ENCODE measurements at places on chromosomes 12 and 14.

DNA sequence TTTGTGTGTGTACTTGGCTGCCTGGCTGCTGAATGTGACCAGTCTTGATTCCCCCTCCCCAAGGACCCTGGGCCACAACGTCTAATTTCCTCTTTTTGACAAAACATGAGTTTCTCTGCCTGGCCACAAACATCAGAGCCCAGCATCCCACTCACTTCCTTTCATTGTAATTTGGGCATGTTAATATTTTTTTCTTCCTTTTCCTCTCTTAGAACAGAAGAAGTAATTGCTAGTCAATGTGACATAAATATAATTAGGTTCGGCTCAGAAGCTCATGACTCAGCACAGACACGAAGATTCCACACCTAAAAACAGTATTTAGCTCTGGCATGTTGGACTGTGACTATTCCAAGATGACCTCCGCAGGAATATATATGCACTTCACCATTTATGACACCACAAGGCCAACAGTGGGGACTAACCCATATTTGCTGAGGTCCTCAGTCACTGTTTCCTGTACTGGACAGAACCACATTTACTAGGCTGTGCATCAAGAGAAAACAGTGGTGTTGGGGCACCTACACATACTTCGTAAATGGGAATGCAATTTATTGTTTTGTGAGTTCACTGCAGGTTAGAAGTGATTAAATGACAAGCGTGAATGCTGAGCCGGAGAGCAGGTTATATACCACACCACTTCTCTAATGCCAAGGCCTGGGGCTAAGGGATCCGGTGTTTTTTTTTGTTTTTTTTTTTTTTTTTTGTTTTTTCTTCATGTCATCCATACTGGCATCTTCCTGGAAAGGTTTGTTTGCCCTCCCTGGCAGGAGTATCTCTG is 4.2 kb downstream of the GSG1 start:
- DNase-seq = no peak

GRCh38 chr12:113497693-113498092 is 26.0 kb upstream of the LHX5 start:
- no peak for DNase-seq

DNA sequence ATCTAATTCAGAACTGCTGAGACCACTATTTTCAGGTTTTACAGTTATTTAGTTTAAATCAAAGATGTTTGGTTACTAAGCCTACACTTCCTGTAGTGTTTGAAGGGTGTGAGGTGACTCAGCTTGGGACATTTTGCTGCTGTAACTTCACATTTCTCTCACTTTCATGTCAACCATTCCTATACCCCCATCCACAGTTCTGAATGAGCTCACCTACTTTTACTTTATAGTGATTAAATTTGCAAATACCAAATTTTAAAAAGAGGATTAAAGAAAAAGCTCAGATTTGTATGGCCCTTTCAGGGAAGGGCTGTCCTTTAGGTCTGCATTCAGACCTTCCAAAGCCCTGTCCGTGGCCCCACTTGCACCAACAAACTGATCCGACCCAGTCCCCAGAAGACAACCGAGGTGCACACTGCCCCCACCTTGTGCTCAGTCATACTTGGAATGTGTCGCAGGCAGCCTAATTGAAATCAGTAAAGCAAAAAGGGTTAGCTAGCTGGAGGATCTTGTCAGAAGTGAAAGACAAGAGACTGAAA is 174.4 kb downstream of the MON2 start:
- DNase-seq = peak; percentile 9

DNA sequence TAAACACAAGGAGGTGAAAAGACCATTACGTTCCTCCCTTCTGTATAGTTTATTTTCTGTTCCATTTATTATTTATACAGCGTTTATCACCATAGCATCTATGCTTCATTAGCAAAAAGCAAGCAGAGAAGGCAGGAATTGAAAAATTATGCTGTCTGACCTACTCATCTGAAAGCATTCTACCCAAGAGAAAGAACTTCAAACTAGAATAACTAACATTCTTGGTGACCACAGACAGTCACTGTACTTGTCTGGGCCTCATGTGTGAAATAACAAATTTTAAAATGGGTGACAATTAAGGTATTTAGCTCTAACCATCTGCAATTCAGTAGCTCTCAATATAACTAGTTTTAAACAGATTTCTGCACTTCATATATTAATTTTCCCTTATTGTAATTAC is 29.3 kb upstream of the PDE3A start:
- no peak for DNase-seq

DNA sequence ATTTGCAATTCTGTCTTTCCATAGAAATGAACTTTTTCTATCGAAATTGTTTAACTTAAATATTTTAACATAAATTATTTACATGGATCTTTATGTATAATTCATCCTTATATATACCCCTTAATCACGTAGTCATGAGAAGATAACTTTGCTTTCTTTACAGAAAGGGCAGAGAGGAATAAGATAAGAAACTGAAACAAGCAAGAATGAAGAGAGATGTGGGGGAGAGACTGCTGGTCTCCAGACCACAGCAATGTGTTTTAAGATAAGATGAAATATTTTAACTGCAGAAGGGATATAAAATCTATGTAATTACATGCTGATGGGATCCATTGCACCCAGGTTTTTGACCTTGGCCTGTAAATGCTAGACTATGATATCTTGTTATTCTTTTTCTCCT is 34.7 kb upstream of the DNM1L start:
- no peak for DNase-seq

GRCh38 chr12:13197032-13197431 is 506 bp downstream of the EMP1 start:
- DNase-seq = no peak

DNA sequence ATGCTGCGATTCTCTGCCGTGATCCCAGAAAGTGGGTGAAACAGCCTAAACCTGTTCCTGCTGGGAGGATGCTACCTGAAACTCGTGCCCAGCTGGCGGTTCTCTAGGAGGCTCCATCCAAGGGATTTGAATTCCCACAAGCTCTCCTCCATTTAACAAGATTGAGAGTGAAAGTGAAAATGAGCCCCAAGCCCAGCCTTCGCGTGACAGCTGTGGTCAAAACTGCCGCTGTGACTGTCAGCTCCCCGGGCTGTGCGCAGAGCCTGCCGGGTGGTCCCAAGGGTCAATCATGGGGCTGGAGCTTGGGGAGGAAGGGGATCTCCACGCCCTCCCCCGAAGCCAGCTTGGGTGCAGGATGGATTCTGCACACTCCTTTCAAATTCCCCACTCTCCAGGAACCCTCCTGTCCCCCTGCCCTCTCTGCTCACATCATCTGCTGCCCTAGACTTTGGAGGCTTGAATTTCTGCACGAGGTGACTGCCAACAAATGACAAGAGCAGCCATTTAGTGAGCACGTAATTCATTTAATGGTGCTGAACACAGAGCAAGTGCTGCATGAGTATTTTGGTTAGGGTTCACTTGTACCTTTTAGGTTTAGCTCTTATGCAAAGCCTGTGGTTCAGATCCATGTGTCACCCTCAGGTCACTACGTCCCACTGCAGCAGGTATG is 5.3 kb downstream of the ASB2 start:
- DNase-seq = peak; percentile 91

- DNase-seq = no peak
Observed at GRCh38 chr12:5318874-5319273, 113.0 kb upstream of the NTF3 start.

DNA sequence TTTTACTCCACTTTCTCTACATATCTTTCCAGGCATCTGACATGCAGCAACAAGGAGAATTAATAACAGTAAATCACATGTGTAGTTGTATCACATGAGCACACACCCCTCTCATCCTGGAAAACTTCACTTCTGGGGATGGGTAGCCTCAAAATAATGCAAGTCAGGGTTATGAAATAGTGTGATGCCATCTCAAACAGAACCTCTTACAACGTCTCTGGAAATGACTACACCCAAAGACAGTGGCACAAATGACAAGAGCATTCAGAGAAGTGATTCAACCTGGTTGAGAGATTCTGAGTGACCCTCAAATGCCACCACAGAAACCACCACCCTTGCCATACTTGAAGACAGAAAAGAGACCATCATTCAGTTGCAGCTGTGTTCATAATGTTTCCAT is 2.8 kb downstream of the DIO2 start:
- no peak for DNase-seq

DNA sequence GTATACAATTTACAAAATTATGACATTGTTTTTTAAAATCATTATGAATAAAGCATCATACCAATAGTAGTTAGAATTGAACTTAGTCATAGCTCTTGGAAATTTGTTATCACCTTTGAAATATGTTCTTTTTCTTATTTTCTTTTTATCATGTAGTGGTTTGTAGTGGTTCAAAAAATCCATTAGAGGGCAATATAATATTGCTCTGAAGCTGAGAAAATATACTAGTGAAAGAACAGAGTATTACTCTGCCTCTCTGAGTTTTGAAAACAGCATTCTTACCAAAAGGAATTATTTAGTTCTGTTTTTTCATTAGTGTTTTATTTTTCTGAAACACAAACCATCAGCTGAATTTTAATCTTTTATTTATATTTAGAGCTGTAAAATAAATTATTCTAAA is 76.2 kb downstream of the PDZRN4 start:
- no peak for DNase-seq

GRCh38 chr12:50825372-50825838 is 17.3 kb upstream of the TMPRSS12 start:
- no peak for DNase-seq

GRCh38 chr12:86860776-86861175 is 604.6 kb upstream of the MGAT4C start:
- DNase-seq = no peak

DNA sequence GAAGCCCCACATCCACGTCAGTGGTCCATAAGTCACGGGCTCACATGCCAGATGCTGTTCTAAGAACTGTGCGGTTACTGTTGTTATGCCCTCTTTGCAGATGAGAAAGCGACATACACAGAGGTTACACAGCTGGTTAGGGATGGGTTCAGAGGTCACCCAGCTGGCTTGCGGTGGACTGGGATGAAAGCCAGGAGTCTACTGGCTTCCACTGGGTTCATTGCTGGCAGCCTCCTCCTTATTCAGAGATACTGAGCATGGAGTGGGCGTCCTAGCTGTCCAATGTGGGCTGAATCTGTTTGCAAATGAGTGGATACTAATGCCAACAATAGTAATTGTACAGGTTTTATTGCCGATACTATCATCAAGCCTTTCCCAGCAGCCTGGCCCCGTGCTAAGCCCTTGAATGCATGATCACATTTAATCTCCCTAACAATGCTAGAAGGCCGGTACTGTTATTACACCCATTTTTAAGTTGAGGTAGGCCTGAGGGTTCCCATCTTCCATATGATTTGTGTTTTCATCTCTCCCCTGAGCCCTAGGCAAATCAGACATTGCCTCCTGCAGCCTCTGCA is 129.1 kb downstream of the PLXNC1 start:
- DNase-seq = no peak

GRCh38 chr14:37088356-37089215 is 83.8 kb downstream of the SLC25A21 start:
- DNase-seq = no peak

- DNase-seq = no peak
Observed at GRCh38 chr12:65658360-65658759, 165.9 kb upstream of the HMGA2 start.

- no peak for DNase-seq
Observed at GRCh38 chr12:115639648-115640012, 637.9 kb downstream of the MED13L start.

DNA sequence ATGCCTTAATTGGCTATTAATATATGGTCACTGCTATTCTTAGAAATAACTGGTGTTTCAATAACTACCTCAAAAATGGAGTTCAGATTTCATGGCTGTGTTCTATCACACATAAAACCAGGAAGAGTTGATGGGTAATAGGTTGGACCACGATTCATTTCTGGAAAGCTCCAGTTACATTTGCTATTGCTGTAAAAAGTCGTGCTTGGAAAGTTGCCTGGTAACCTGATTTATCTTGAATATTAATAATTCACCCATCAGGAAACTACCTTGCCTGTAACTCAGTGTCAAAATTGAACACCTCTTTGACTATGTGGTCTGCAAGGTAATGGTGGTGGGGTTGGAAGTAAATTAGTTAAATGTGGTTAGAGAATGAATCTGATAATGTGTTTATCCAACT is 104.7 kb upstream of the IFNG-AS1 start:
- no peak for DNase-seq

- no peak for DNase-seq
Observed at GRCh38 chr14:99853206-99853605, 60.0 kb downstream of the EML1 start.

DNA sequence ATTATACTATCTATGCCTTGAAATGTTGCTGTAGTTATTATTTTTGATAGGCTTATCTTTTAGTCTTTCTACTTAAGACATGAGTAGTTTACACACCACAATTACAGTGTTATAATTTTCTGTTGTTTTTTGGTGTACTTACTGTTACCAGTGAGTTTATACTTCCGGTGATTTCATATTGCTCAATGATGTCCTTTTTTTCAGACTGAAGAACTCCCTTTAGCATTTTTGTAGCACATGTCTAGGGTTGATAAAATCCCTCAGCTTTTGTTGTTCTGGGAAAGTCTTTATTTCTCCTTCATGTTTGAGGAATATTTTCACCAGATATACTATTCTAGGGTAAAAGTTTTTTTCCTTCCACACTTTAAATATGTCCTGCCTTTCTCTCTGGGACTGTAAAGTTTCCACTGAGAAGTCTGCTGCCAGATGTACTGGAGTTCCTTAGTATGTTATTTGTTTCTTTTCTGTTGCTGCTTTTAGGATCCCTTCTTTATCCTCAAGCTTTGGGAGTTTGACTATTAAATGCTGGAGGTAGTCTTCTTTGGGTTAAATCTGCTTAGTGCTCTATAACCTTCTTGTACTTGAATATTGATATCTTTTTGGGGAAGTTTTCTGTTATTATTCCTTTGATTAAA is 41.5 kb upstream of the FERMT2 start:
- no peak for DNase-seq

DNA sequence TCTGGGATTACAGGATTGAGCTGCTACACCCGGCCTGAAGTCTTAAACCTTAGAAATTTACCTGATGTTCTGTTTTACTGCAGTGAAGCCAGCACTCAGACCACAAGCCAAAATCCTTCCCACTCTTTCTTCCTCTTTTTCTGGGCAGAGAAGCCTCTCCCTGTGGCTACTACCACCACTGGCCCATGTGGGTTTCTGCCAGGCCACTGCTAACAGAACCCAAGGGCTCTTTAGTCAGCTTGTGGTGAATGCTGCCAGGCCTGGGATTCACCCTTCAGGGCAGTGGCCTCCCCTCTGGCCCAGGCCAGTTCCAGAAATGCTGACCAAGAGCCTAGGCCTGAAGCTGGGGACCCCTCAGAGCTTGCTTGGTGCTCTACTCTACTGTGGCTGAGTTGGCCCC is 35.3 kb downstream of the GAS2L3 start:
- no peak for DNase-seq

Measured in T-helper 2 cell (primary cell).